Heart right ventricle (tissue), 16 donors: ENCODE measurements at places on chromosomes 1 and 21.

- no peak for DNase-seq
Observed at GRCh38 chr1:44714944-44715571, 15.9 kb downstream of the RNU5D-1 start.

DNA sequence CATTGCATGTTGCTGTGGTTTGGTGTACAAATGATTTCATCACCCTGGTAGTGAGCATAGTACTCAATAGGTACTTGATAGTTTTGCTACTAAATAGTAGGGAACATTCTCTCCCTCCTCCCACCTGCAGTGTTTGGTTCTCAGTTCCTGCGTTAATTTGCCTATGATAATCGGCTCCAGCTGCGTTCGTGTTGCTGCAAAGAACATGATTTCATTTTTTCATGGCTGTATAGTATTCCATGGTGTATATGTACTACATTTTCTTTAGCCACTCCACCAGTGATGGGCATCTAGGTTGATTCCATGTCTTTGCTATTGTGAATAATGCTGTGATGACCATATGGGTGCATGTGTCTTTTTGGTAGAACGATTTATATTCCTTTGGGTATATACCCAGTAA lies 903.4 kb downstream of the TTLL7 start:
- no peak for DNase-seq

GRCh38 chr1:201358596-201358995 lies 18.9 kb downstream of the TNNT2 start:
- DNase-seq: no peak

- DNase-seq: peak; percentile 27
Observed at GRCh38 chr1:229625071-229625914, 629 bp downstream of the TAF5L start.

GRCh38 chr21:18164483-18164882 lies 80.2 kb upstream of the CHODL start:
- no peak for DNase-seq

- DNase-seq: peak; percentile 71
Observed at GRCh38 chr1:15153842-15154479, 414 bp downstream of the TMEM51 start.

- no peak for DNase-seq
Observed at GRCh38 chr1:235027076-235027861, 101.4 kb downstream of the TOMM20 start.

GRCh38 chr21:39451332-39452206 lies at the start of gene SH3BGR:
SH3BGR (plus strand) TSS chr21:39451970; CDS start chr21:39452097, 127 bp downstream.
- DNase-seq: peak; percentile 80

DNA sequence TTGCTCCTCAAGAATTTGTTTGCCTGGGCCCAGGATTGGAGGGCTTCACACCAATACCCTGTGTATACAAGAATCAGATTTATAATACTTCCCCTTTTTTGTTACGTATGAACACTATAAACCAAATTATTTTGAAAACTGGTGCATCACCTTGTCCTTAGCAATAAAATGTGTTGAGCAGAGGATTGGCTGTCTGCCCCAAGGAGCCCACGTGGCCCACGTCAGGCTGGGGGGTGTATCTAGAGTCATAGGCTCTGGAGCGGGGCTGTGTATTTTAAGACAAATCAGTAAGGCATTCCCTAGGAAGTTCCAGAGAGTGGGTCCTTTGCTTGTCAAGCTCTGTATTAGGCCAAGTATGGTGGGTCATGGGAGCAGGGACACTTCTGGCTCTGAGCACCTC lies 2.0 kb upstream of the ST3GAL3 start:
- no peak for DNase-seq

GRCh38 chr1:152189657-152190442 lies 30.8 kb upstream of the RPTN start:
- DNase-seq: peak; percentile 54

GRCh38 chr1:202622388-202622787 lies 87.9 kb downstream of the SYT2 start:
- DNase-seq: no peak

DNA sequence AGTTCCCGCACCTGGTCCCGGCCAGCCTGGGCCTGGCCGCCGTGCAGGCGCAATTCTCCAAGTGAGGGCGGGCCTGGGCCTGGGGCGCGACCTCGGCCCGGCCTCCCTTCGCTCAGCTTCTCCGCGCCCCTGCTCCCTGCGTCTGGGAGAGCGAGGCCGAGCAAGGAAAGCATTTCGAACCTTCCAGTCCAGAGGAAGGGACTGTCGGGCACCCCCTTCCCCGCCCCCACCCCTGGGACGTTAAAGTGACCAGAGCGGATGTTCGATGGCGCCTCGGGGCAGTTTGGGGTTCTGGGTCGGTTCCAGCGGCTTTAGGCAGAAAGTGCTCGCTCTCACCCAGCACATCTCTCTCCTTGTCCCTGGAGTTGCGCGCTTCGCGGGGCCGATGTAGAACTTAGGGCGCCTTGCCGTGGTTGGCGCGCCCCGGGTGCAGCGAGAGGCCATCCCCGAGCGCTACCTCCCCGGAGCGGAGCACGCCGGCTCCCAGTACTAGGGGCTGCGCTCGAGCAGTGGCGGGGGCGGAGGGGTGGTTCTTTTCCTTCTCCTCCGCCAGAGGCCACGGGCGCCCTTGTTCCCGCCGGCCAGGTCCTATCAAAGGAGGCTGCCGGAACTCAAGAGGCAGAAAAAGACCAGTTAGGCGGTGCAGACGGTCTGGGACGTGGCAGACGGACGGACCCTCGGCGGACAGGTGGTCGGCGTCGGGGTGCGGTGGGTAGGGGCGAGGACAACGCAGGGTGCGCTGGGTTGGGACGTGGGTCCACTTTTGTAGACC lies 1.2 kb downstream of the OLIG1 start:
- no peak for DNase-seq

DNA sequence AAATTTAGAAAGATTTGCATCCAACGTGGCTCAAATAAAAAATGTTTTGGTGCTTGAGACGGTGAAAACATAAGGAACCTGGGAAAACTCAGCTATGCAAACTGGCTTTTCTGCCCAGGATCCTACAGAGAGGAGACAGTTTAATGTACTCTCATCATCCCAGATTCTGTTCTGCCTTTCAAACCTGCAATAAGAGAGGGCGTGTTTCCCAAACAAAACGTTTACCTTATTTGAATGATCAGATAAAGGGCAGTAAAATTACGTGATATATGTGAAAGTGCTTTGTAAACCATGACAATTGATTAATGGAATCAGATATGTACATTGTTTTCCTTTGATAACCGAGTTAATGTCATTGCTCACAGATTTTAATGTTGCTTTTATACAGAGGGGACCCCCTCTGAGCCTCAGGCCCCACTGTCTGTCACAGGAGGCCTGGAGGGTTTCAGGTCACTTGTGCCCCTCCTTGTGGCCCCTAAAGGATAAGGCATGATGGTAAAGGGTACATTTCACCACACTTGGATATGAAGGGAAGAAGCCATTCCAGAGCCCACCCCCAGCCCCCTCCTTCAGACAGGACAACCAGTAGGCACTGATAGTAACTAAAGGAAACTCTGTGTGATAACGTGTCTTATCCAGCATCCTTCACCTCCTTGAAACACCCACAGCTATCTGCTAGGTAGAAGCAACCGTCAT lies 157.6 kb downstream of the EDEM3 start:
- DNase-seq: no peak

GRCh38 chr1:145889722-145890121 lies 4.1 kb upstream of the ANKRD35 start:
- DNase-seq: no peak

DNA sequence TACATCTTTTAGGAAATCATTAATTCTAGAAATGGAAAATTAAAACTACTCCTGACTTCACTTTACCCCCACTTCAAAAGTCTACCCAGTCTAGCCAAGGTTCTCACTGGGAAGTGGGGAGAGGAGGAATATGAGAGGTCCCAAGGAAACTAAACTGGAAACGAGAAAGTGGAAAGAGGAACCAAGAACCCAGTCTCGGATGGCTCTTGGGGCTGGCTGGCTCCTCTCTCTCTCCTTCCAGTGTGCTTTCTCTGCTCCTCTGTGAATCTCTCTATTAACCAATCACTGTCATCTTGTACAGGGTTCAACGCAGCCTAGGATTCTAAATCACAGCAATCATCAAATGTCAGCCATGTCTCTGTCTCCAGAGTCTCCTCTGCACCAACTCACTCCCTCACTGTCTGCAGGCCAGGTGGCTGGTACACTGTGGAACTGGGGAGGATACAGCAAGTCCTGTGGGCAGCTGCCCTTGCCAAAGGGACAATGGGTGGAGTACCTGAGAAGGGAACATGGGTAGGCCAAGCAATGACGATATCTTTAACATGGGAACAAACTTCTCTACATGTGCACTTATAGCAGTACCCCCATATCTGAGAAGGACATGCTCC lies 33.7 kb downstream of the GNB1 start:
- DNase-seq: no peak

GRCh38 chr1:183295521-183295920 lies 109.5 kb downstream of the LAMC2 start:
- no peak for DNase-seq

GRCh38 chr1:94084547-94084946 lies 36.4 kb downstream of the ABCA4 start:
- DNase-seq: no peak

DNA sequence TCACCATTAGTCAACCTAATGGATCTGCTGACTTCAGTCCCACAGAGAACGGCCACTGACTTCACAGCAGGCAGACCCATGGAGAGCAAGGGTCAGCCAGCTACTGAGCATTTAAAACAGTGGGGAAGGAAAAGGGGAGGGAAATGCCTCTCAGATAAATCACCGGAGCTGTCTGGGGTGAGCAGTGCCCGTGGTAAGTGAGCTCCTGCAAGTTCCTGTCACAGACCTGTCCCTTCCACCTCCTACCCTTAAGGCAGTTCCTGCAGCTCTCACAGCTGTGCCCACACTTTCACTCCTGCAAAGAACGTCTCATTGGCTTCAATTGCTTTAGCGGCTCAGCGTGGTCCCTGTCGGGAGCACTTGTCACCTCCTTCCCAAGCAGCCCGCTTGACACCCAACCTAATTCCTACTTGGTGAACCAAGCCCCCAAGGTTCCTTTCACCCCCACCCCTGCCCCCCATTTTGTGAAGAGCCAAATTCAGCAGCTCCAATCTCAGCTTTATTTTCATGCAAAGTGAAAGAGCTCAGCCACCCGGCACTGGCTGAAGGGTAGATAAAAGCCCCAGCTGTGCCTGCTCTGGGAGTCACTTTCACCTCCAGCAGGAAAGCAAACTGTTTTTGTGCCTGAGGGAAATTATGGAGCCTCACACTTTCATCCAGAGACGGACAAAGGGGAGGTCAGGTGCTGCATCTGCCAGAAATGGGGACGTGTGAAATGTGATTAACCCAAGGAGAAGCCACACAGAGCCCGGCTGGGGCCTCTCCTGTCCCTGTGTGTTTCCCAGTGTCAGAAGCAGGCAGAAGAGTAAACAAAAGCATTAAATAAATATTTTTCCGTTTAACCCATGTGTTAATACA lies 306.2 kb downstream of the TTLL7 start:
- DNase-seq: no peak

DNA sequence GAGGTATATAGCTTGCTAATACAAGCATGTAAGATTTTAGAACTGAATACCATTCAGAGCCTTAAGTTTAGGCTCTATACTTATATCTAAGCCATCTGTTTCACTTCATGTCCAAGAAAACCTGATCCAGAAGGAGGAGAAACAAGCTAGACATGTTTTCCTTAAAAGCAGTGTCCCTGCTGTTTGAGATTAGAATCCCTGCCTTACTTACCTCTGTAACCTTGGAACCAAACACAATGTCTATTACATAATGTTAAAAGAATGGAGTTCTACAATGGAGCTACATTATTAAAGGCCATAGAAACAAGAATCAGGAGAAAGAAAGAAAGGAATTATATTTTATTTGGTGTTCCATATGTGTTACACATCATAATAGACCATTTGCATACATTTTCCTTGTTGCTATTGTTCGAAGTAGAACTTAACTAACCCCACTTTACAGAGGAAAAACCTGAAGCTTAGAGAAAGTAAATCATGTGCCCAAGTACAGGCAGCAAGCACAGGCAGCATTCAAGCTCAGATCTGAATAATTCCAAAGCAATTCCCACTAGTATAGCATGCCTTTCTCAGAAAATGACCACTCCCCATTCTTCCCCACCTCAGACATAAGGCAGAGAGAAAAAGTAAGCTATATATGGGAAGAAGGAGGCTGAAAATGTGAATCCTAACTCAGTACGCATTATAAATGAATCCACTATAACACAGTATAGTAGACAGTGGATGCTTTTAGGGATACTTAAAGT lies 380.1 kb upstream of the SPAG17 start:
- DNase-seq: no peak

GRCh38 chr21:45325206-45326168 lies 37.8 kb upstream of the POFUT2 start:
- DNase-seq: no peak

DNA sequence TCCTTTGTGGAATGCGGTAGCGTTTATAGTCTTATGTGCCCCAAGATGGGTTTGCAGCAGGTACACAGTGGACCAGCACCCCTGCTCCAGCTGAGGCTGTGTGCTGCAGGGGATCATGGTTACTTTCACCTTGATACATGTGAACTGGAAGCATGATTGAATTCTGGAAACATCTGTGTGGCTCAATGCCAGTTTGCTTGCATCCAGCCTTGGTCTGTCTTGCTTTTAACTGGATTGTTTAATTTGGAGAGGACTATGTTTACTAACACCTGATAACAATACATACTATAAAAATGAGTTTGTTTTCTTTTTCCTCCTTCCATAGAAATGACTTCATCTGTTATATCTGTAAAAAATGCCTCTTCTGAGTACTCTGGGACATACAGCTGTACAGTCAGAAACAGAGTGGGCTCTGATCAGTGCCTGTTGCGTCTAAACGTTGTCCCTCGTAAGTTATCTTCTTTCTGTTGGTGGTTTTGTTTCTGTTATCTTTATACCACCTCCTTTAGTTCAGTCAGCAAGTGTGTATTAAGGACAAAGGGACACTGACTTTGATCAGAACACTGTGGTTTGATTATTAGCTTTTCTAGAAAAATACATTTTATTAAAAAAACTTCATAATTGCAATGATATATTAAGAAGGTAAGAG lies 47.7 kb downstream of the CXADR start:
- DNase-seq: no peak

DNA sequence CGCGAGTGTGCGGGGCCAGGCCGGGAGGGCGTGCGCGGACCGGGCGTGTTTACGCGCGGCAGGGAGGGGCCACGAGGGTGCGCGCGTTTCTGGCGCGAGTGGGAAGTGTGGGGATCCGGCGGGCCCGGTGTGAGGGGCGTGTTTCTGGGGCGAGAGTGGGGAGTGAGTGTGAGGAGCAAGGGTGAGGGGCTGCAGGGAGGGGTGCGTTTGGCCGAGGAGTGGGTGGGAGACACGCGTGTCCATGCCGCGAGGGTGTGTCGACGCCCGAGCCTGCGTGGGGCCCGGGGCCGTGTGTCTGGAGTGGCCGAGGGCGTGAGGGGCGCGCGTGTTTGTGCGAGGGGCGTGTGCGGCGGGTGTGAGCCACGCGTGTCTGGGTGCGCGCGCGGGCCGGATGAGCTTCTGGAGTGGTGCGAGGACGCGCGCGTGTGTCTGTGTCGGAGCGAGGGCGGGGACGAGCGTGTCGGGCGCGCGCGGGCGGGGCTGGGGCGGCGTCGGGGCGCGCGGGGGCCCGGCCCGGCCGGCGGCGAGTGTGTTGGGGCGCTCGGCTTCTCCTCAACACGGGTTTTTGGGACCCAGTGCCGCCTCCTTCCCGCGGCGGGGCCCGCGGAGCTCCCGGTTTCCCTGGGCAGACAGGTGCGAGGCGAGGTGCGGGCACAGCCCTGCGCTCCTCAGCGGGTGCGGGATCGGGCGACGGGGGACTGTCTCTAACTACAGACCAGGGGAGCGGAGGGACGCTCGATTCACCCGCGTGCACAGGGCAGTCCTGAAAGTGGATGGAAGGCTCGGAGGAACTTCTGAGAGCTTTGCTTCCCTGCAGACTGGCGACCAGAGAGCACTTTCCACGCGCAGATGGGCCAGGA lies 65.8 kb upstream of the VAMP3 start:
- peak; percentile 33 for DNase-seq

- DNase-seq: no peak
Observed at GRCh38 chr1:65691972-65692371, 100.7 kb upstream of the PDE4B start.
